ENCODE measurements at places on chromosomes 1 and 21.

GRCh38 chr1:18644446-18644845 is 13.8 kb downstream of the PAX7 start:
- DNase-seq = no peak

DNA sequence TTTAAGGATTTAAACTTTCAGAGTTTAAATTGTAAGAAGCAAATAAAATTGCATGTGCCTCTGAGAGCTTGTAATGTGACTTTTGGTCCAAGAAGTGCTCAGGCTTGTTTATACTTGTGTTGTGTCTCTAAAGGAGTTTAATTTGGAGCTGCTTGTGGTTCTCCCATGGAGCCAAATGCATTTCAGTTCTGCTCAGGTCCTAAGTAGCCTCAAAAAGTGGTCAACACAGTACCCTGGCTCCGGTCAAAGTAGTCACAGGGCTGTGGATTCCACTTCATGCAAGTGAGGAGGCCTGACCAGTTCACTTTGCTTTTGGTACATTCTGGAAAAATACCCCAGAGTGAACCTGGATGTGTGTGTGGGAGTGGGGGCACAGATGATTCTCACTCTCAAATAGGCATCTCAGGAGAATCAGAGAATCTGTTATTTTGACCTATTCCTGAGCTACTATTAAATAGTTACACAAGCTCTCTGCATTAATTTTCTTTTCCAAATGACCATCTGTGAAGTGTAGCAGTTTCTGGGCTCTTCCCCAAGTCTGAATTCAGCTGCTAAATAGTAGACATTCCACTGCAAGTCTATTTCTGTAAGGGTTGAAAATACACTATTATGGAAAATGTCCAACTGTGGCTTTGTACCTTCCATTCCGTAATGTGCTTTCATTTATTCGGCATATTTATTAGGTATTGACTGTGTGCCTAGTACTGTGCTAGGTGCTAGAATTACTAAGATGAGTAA is 31.7 kb upstream of the AGO1 start:
- peak; percentile 64 for DNase-seq

GRCh38 chr1:164983023-164983650 is 373.4 kb downstream of the LMX1A start:
- DNase-seq = no peak

DNA sequence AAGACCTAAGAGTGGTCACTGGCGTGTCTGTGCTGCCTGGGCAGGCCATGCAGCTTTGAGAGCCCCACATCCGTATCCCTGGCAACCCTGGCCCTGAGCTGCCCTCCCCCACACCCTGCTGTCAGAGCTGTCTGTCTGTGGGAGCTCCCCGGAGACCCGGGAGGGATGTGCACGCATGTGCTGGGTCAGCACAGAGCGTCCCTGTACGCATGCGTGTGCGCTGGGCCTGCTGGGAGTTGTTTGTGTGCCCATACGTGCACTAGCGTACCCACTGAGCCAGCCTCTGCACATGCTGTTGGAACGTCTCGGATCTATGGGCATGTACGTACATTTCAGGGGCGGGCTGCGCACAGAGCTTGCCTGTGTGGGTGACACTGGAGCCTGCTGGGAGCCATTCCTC is 89.3 kb downstream of the EPHB2 start:
- DNase-seq = no peak

GRCh38 chr1:41464885-41465284 is 19.6 kb downstream of the EDN2 start:
- no peak for DNase-seq
